ENCODE measurements at places on chromosomes 5 and 9.
A peak's percentile ranks its signal among the peaks of the same experiment; 100 is the strongest.

- DNase-seq: no peak
Observed at GRCh38 chr9:107243742-107244141, 39.3 kb upstream of the RAD23B start.

GRCh38 chr5:125970631-125971307, 452.4 kb upstream of the GRAMD2B start:
- DNase-seq: no peak

GRCh38 chr9:69265891-69266290, 59.1 kb upstream of the ENTREP1 start:
- no peak for DNase-seq

DNA sequence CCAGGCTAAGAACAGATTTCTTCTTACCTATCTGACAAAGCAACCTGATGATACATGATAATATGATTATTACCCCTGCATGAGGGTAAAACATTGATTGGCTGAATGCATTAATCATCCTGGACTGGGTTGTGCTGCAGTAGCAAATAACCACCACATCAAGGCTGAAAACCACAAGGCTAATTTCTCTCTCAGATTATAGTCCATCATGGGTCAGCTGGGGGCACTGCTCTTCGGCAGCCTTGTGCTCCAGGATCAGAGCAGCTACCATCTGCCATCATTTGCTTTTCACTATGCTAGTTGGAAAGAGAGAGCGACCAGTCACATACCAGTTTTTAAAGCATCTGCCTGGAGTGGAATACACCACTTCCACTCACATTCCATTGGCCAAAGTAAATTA, 383.5 kb downstream of the RASEF start:
- no peak for DNase-seq

DNA sequence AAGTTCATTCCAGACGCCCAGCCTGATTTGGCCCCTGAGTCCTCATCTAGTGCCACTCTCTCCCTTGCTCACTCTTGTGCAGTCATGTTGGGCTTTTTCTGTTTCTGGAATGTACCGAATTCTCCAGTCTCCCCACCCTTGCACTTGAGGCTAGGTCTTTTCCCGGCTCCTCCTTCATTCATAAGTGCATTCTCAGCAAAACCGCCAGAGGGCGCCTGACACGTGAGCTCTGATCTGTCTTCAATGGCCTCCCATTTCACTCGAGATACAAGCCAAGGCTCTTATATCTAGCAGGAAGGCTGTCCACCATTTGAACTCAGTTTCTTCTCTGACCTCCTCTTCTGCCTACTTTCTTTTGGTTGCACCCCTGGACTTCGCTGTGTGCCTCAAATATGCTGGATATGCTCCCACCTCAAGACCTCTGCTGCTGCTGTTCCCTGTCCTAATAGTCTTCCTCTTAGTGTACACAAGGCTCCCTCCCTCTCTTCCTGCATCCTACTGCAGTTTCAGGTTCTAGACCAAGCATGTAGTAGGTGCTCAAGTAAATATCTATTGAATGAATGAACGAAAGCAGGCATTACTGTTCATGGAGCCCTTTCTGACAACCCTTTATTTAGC, 568.1 kb upstream of the WWC1 start:
- peak; percentile 73 for DNase-seq

- no peak for DNase-seq
Observed at GRCh38 chr5:99590806-99591205, 662.0 kb upstream of the CHD1 start.

DNA sequence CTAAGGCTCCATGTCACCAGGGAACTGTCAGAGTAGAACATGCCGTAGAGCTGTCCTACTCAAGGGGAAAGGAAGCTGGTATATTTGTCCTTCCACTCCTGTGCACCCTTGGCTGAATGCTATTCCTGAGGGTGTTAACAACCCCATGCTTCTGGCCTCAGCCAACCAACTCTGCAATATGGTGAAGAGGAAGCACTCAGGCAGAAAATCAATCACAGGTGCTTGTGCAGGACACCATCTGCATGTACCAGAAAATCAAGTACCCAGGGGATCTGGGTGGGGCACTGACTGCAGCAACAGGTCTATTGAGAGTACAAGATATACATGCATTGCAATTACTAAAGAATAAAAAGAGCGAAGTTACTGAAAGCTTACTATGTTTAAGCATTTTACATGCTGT, 51.4 kb upstream of the NEK6 start:
- no peak for DNase-seq

- DNase-seq: no peak
Observed at GRCh38 chr5:19880859-19881436, 107.1 kb downstream of the CDH18 start.

Measured in heart left ventricle (tissue), 16 donors.